ENCODE measurements at places on chromosomes 16 and 17.

GRCh38 chr16:65698791-65699321 lies 577.0 kb upstream of the CDH11 start:
- peak; percentile 63 for DNase-seq

DNA sequence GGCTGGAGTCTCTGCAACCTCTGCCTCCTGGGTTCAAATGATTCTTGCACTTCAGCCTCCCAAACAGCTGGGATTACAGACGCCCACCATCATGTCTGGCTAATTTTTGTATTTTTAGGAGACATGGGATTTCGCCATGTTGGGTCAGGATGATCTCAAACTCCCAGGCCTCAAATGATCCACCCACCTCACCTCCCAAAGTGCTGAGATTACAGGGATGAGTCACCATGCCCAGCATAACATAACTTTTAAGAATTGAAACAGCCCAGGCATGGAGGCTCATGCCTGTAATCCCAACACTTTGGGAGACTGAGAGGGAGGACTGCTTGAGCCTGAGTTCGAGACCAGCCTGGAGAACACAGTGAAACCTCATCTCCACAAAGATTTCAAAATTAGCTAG lies 2.5 kb downstream of the RSL1D1 start:
- DNase-seq = no peak

GRCh38 chr16:57708168-57708567 lies 13.6 kb downstream of the DRC7 start:
- no peak for DNase-seq

DNA sequence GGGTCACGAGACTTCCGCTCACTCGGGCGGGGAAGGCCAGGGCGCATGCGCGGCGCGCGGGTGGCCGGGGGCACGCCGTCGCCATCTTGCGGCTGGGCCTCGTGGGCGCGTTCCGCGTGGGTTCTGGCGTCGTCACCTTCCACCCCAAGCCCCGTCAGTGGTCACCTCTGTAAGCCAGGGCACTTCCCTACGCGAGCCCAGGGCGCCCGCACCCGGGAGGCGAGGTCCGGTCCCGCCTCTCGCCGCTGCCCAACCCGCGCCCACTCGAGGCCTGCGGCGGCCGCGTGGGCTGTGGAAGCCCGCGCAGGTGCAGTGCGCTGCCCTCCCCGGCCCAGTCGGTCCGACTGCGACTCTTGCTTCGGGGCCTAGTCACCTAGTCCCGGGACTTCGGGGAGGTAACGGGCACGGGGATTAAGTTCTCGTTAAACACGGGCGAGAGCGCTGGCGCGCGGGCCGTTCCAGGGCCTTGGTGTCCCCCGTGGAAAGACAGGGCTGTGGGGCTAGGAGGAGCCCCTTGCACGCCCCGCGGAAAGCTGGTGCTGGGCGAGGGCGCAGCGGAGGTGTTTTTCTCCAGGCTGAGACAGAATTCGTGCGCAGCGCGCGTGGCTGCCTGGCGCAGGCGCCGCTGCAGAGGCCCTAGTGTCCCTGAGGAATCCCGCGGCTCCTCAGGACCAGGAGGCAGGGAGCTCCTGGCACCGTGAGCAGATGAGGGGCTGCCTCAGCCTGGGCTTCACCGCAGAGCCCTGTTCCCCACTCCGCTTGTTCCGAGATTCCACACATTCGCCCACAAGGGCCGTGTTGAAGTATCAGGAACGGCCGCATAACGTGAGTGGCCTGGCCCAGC lies 472 bp upstream of the ARHGDIA start:
- DNase-seq = peak; percentile 92

- no peak for DNase-seq
Observed at GRCh38 chr17:78180083-78180482, 6.8 kb downstream of the TK1 start.

Data from right lung (tissue), 10 donors.